T-helper 17 cell (primary cell): ENCODE measurements at places on chromosomes 5 and 9. TPM values are rescaled to one million over a fixed set of nuclear protein-coding genes. Genes with fewer than 3 reads are reported as not detected.

- H3K4me1 ChIP-seq = peaks cover under 1% of the 10 kb centered on the region
- no peak overlapping the region for H3K27ac ChIP-seq
- peaks cover 60% of the 10 kb centered on the region for H3K27me3 ChIP-seq
- peaks cover 2% of the 10 kb centered on the region for H3K36me3 ChIP-seq
- no peak for DNase-seq
- peak overlapping the region; percentile 13 for H3K4me3 ChIP-seq
Measured at GRCh38 chr5:54320256-54320655, 9.9 kb upstream of the ARL15 start.

The CLIC3 gene
- 2.1 TPM for total RNA-seq

GRCh38 chr5:60639544-60639943, 60.4 kb downstream of the DEPDC1B start:
- H3K27me3 ChIP-seq = no peaks in the 10 kb centered on the region
- DNase-seq = no peak
- H3K4me1 ChIP-seq = no peaks in the 10 kb centered on the region

The F2RL2 gene
- total RNA-seq = not detected

DNA sequence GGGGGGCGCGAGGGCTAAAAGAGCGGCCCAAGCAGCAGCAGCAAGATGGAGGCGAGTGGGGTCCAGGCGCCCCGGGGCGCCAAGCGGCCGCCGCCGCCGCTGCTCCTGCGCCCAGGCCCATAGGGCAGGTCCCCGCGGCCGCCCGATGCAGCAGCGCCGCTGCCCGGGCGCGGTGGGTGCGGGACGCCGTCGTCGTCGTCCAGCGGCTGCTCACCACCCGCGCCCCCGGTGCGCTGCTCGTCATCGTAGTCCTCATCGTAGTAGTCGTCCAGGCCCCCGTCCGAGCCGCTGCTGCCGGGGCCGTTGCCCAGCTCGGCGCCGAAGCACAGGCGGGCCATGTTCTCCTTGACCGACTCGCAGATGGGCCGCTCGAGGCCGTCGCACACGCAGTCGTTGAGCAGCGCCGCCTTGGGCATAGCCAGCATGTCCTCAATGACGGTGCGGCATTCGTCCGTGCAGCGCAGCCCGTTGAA, 1.5 kb downstream of the GAS1 start:
- peak overlapping the region; percentile 88 for H3K4me3 ChIP-seq
- no peak for DNase-seq
- H3K27ac ChIP-seq = no peak overlapping the region
- peaks cover 9% of the 10 kb centered on the region for H3K4me1 ChIP-seq
- H3K36me3 ChIP-seq = no peaks in the 10 kb centered on the region
- H3K27me3 ChIP-seq = peaks cover 36% of the 10 kb centered on the region

The ITK gene
- total RNA-seq = 319 TPM

DNA sequence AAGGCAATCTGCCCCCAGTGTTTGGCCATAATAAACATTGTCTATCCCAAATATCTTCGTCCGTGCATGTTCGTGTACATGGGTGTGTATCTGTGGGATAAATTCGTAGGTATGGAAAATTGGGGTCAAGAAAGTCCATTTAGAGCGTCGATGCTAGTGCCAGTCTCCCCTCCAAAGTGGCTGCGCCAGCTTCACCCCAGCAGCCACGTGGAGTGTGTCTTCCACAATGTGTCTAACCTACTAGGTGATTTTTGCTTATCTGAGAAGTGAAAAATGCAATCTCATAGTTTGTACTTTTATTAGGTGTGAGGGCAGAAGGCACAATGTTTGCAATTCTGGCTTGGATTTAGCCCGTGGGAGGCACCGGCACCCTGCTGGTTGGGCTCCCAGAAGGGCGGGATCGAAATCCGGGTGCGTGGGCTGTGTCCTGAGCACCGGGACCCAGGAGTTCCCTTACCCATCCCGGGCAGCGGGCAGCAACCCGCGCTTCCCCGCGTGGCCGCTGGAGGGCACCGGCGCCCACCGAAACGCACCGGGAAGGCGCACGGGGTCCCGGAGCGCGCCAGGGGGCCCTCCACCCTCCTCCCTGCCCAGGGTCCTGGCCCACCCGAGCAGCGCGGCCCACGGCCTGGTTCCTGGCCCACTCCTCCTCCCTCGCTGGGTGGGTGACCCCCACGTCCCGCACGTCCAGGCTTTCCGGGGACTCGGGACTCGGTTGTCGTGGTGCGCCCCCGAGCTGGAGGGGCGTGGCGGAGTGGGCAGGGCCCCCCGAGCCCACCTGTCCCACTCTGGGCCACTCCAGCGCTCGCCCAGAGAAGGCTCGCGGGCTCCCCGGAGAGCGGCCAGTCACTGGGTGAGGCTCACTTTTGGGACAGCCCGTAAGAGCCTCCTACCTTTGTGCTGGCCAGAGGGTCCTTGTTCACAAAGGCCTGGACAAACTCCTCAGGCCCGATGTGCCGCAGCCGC, 55.4 kb upstream of the RNF130 start:
- no peaks in the 10 kb centered on the region for H3K36me3 ChIP-seq
- no peak overlapping the region for H3K4me3 ChIP-seq
- peaks cover 7% of the 10 kb centered on the region for H3K4me1 ChIP-seq

DNA sequence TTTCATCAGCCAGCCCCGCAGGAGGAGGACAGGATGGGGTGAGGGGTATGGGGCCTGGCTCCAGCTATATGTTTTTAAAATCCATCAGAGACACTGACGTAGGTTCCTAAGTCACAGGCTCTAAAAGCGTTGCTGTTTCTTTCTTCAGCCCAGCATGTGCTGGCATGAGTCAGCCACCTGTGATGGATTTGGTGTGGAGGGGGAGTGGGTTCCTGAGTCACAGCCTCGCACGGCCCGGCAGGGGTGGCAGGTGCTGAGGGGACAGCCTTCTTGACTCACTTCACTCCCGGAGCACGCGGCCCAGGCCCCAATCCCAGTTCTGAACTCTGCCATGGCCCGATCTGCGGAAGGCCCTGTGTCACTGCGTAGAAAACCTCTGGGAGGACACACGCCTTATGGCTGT, 38.8 kb upstream of the RPL26L1 start:
- H3K36me3 ChIP-seq = peaks cover 8% of the 10 kb centered on the region
- no peak for DNase-seq
- no peak overlapping the region for H3K27ac ChIP-seq
- H3K4me1 ChIP-seq = peaks cover 5% of the 10 kb centered on the region
- H3K4me3 ChIP-seq = no peak overlapping the region

DNA sequence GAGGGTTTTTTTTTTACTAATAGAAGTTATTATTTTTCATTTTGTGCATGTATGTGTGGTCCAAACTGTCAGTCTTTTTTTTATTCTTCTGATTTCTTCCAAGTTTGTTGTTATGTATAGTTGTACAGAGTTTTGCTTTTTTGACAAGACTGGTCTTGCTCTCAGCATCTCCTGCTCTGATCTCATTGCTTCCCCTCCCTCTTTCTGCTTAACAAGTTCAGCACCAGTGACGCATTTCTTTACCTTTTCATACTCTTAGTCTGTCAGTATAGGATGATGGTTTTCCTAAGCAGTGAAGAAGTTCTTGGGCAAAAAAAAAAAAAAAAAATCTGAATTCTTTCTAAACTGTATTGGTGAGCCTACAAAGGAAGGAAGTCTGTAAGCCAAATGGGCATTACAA, 135.1 kb downstream of the CD180 start:
- DNase-seq = no peak
- no peaks in the 10 kb centered on the region for H3K27me3 ChIP-seq
- no peak overlapping the region for H3K27ac ChIP-seq

DNA sequence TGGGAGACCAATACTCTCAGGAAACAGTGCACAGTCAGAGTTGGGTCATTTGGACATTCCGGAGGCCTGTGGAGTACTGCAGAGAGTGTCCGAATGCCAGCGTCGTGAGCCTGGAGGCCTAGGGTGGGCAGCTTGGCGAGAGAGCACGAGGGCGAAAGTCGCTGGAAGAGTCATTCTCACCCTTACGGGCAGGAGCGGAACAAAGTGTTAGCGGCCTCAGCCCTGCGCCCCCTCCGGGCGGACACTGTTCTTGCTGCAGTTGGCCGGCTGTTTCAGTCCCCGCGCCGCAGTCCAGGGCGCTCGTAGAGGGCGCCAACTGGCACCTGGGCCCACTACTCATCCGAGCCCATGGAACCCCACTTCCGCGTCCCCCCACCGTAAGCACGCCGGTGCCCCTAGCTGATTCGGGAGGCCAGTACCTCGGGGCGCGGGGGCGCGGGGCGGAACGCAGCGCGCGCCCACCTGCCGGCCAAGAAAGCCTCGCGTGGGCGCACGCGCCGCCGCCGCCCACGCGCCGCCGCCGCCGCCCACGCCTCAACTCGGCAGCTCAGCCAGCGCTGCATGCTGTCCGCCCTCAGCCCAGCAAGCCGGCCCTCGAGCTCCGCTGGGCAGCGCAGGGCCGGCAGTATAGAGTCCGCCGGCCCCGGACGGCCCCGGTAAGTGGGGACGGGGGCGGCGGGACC, 99.7 kb upstream of the CCL21 start:
- H3K27ac ChIP-seq = no peak overlapping the region
- H3K36me3 ChIP-seq = peaks cover 2% of the 10 kb centered on the region
- H3K4me1 ChIP-seq = no peaks in the 10 kb centered on the region
- no peak for DNase-seq

DNA sequence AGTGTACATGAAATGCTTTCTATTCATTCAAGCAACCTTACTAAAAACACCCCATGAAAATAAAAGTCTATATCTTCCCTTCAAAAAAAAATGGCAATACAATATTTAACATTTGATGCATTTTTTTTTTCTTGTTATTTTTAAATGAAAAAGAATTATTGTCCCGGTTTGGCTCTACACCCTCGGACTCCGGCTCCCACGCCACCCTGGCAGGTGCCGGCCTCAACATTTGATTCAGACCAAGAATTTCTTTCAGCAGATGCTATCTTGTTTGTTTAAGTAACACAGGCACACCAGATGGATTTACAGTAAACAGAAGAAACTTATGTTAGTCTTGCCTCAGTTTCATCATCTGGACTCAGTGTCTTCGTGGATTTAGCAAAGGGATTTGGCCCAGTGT, 146.8 kb downstream of the PRKACG start:
- peaks cover 3% of the 10 kb centered on the region for H3K27me3 ChIP-seq
- no peaks in the 10 kb centered on the region for H3K36me3 ChIP-seq
- DNase-seq = no peak
- H3K27ac ChIP-seq = no peak overlapping the region

DNA sequence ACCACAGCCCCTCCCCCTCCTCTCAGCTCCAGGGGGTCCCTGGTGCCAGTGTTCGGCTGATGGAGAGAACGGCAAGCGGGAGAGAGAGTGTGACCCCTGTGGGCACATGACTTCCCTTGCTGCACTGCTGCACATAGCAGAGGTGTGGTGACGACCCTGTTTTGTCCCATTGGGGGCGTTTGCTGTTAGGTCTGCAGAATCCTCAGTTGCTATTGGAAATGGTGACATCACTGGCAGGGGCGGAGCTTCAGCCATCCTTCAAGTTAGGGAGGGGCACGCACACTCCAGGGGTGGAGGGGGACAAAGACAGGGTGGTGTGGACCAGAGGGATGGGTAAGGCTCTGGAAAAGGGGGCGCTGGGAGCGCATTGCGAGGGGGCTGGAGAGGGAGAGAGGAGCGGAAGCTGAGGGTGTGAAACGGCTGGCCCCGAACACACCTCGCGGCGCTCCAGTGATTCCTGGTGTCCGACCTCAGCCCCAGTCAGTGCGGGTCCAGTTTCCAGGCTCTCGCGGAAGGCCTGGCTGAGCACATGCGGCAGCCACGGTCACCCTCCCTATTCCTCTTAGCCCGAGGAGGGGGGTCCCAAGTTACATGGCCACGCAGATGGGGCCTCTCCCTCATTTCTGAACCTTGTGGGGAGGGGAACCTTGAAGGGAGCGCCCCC, 764 bp upstream of the GRIN1 start:
- peaks cover 57% of the 10 kb centered on the region for H3K27me3 ChIP-seq
- DNase-seq = no peak
- H3K4me1 ChIP-seq = peaks cover 4% of the 10 kb centered on the region
- H3K27ac ChIP-seq = no peak overlapping the region

DNA sequence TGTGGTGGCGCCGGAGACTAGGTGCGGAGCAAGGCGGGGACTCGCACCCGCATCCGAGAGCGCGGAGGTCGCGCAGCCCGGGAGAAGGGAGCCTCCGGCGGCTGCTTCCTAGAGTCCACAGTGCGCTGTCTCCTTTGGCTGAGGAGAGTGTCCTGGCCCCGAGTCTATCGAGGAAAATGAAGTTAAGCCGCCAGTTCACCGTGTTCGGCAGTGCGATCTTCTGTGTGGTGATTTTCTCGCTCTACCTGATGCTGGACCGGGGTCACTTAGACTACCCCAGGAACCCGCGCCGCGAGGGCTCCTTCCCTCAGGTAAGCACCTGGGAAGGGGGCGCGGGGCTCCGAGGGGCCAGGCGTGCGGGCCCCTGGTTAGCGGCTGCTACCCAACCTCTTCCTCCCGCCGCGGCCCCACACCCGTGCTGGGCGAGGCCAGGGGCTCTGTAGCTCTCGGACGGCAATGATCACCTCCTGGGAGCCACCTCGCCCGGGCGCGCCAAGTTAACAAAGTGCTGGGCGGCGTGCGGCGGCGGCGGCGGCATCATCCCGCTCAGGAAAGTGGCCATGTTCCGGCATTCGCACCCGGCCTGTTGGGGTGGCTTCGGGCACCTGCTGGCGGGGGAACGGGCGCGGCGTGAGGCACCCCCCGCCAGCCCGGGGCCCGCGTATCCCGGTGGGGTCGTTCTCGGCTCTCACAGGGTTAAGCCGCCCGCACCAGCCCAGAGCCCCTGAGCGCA, 681 bp downstream of the MAN2A1 start:
- no peaks in the 10 kb centered on the region for H3K27me3 ChIP-seq
- H3K4me1 ChIP-seq = peaks cover 40% of the 10 kb centered on the region
- H3K36me3 ChIP-seq = peaks cover 2% of the 10 kb centered on the region

- H3K4me1 ChIP-seq = no peaks in the 10 kb centered on the region
- no peak overlapping the region for H3K4me3 ChIP-seq
- DNase-seq = no peak
- H3K27me3 ChIP-seq = no peaks in the 10 kb centered on the region
- H3K27ac ChIP-seq = no peak overlapping the region
Measured at GRCh38 chr5:98705841-98706240, 67.6 kb upstream of the RGMB start.

- no peaks in the 10 kb centered on the region for H3K27me3 ChIP-seq
- no peak overlapping the region for H3K27ac ChIP-seq
- H3K4me1 ChIP-seq = no peaks in the 10 kb centered on the region
- no peak overlapping the region for H3K4me3 ChIP-seq
- H3K36me3 ChIP-seq = no peaks in the 10 kb centered on the region
Measured at GRCh38 chr9:117286245-117286644, 128.6 kb downstream of the ASTN2 start.

The EFNA5 gene
- total RNA-seq = not detected

The EDIL3 gene
- not detected for total RNA-seq

- no peak overlapping the region for H3K27ac ChIP-seq
- H3K4me1 ChIP-seq = no peaks in the 10 kb centered on the region
- DNase-seq = no peak
Measured at GRCh38 chr5:118439831-118440230, 548.5 kb downstream of the DTWD2 start.

The C7 gene
- not detected for total RNA-seq

GRCh38 chr5:146662229-146662628, 146.2 kb upstream of the GPR151 start:
- DNase-seq = no peak
- no peak overlapping the region for H3K27ac ChIP-seq
- no peak overlapping the region for H3K4me3 ChIP-seq
- peaks cover 5% of the 10 kb centered on the region for H3K4me1 ChIP-seq
